ENCODE measurements at places on chromosomes 5 and 9.

DNA sequence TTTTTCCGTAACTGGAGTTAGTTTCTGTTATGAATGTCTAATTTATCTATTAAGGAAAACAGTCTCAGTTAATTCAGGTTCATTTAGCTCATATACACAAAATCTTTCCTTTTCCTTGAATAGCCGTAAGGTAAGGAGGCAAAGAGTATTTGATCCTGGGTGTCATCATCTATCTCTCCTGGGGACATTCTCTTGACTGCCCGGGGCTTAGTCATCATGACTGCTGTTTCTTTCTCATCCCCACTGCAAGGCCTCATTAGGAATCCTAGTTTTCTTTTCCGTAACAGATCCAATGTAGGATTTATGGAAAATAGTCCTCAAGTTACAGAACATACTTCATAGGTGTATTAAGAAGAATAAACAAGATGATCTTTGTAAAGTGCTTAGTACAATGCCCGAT lies 134.9 kb upstream of the CHD1 start:
- DNase-seq = no peak

- DNase-seq = no peak
Measured at GRCh38 chr5:81980598-81981260, 8.9 kb downstream of the ATG10 start.

GRCh38 chr9:127567035-127567729 lies 44.9 kb upstream of the STXBP1 start:
- DNase-seq = no peak

- DNase-seq = no peak
Measured at GRCh38 chr5:90691533-90691932, 132.9 kb downstream of the ADGRV1 start.

GRCh38 chr9:120526534-120526933 lies 53.4 kb downstream of the CDK5RAP2 start:
- no peak for DNase-seq

DNA sequence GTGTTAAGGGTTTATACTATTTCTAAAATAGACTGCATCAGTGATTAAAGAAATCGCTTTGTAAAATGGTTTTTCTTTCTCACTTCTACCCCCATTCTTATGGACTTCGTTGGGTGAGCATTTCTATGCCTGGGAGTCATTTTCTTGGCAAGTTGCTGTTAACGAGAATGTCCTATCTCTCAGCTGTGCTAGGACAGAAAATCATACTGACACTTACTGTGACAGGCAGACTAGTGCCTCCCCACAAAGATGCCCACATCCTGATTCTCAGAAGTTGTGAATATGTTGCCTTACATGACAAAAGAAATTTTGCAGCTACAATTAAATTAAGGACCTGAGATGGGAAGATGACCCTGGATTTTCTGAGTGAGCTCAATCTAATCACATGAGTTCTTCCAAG lies 65.1 kb upstream of the NMUR2 start:
- no peak for DNase-seq

- no peak for DNase-seq
Measured at GRCh38 chr5:40575921-40576320, 103.8 kb upstream of the PTGER4 start.
